ENCODE measurements at places on chromosomes 12 and 14.

GRCh38 chr14:60091550-60092525 is at the start of gene PCNX4:
TSS of gene PCNX4 (plus strand) at chr14:60091923. CDS start at chr14:60107639, 15,716 bp downstream.
- peak; percentile 78 for DNase-seq

DNA sequence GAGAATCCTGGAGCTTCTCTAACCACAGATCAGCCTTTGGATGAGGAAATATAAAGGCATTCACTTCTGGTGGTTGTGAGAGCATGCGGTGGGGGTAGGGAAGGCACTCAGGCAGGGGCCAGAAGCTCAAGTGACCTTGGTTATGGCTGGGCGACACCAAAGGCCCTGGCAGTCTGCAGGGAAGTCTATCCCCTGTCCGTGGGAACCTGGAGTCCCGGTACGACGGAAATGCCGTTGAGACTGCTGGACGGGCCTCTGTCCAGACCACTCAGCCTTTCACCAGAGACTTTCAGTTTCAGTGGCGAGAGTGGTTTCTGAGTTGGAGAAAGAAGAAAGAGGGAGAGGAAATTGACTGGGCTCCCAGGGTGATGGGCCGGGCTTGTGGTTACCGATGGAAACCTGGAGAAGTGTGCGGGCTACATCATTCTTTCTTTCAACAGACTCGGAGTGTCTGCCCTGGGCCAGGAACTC is 20.9 kb downstream of the ISCA2 start:
- DNase-seq = no peak

DNA sequence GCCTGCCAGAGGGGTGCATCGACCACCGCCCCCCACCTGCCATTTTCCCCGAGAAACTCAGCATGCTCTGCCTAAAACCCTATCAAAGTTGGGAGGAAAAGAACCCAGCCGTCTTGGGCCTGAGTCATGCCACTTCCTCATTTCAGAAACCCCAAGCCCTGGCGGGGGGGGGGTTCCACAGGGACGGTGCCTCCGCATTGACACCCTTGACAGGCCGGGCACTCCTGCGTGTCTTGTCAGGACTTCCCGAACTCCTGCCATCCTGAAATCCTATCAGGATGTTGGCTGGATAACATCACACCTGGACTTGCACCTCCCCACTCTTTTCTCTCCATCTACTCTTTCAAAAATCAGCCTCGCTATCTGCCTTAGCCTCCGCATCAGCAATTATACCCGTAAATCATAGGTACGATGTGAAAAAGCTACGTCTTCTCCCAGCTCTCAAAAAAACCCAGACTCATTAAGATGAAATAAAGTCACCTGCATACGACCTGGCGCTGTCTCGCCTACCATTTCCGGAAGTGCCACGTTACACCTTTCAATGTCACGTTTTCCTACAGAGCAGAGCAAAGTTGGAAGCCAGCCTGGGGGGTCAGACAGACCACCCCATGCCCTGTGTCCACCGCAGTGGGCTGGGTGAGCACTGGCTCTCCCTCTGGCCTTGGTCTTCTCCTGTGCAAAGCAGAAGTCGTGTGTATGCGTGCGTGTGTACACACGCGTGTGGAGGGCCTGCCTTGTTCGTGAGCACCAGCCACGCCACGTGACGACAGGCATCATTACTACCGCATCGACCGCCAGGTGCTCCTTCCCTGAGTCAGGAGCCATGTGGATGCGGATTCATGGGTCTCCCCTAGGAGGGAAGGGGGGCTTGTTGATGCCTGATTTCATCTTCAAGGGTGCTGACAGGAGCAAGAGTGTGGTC is 96.7 kb downstream of the RFLNA start:
- DNase-seq = peak; percentile 69

GRCh38 chr12:41869432-41869831 is 275.2 kb downstream of the GXYLT1 start:
- DNase-seq = no peak

DNA sequence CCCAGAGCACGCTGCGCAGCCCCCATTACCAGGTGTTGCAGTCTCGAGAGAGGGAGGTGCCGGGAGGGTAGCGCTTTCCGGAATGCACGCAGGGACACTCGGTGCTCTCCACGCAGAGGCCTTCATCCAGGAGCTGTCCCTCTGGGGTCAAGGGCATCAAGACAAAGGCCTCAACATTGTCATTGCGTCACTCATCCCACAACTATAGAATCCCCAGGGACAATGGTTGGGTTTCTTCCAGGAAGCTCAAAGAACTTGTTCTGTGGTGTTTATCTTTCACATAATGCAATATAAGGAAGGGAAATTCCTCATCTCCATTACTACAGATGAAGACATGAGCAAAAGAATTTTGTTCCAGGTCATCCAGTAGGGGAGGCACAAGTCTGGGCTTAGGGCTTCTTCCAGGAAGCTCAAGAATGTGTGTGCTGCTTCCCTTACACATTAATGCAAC is 52.1 kb downstream of the VWF start:
- DNase-seq = no peak

GRCh38 chr14:102645746-102646440 is 53.4 kb downstream of the RCOR1 start:
- no peak for DNase-seq

GRCh38 chr14:22524784-22525161 is 64.3 kb downstream of the DAD1 start:
- DNase-seq = no peak

DNA sequence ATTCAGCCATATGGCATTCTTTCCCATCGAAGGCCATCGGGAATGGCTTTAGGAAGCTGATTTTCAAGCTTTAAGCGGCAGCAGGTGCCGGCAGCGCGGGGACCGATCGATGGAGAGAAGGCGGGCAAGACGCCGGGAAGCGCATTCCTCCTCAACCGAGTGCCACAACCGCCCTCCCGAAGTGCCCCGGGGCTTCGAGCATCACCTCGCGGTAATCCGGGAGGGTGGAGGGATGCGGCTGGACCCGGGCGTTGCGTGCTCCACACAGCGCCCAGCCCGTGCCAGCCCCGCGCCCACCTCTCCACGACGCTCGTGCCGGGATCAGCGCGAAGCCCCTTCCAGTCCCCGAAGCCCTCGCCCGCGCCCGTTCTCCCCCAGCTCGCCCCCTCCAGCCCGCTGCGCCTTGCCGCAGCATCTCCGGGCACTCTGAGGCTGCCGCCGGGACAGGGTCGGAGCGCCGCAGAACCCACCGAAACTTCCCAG is 3.2 kb downstream of the USP44 start:
- no peak for DNase-seq

Measured in GM18507 (cell line).